HCT116 (cell line): ENCODE measurements at places on chromosomes 4 and X.

- DNase-seq, result no peak
These were observed 5.3 kb upstream of the OTC start for GRCh38 chrX:38347136-38347535.

DNA sequence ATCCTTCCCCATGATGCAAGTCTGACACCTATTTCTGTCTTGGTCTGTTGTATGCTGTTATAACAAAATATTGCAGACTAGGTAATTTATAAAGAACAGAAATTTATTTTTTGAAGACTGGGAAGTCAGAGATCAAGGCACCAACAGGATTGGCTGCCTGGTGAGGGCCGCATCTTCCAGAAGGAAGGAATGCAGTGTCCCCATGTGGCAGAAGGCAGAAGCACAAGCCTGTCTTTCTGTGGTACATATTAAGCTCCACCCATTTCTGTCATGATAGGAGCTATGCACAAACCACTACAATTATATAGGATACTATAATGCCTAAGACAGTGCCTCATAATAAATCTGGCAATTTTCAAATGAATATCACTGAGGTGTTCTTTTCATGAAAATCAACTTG lies 502.3 kb upstream of the DIAPH2 start:
- DNase-seq, result no peak

- no peak for DNase-seq
These were observed 5.3 kb downstream of the ASB11 start for GRCh38 chrX:15310117-15310516.

GRCh38 chr4:83115000-83115399 lies 471 bp upstream of the PLAC8 start:
- DNase-seq, result no peak

GRCh38 chr4:166324321-166324720 lies 451.3 kb downstream of the TLL1 start:
- peak; percentile 37 for DNase-seq
